Muscle of leg (tissue), 16 donors: ENCODE measurements at places on chromosomes 2 and 18. TPM values are rescaled to one million over a fixed set of nuclear protein-coding genes. Genes with fewer than 3 reads are reported as not detected.

GRCh38 chr2:197235711-197236110, 74.9 kb downstream of the ANKRD44 start:
- DNase-seq = no peak

DNA sequence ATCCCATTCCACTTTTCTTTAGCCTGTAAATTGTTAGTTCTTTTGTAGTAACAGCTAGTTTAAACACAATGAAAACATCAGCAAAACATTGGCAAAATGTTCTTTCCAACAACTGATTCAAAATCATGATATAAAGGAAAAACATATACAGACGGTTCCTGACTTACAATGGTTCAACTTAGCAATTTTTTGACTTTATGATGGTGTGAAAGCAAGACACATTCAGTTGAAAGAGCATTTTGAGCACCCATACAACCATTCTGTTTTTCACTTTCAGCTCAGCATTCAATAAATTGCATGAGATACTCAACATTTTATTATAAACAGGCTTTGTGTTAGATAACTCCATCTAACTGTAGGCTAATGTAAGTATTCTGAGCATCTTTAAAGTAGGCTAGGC, 185.1 kb downstream of the NOL4 start:
- DNase-seq = no peak

GRCh38 chr2:205685314-205686055, 3.2 kb downstream of the NRP2 start:
- peak; percentile 57 for DNase-seq

GRCh38 chr2:43178602-43179542, 47.5 kb downstream of the ZFP36L2 start:
- DNase-seq = peak; percentile 88

DNA sequence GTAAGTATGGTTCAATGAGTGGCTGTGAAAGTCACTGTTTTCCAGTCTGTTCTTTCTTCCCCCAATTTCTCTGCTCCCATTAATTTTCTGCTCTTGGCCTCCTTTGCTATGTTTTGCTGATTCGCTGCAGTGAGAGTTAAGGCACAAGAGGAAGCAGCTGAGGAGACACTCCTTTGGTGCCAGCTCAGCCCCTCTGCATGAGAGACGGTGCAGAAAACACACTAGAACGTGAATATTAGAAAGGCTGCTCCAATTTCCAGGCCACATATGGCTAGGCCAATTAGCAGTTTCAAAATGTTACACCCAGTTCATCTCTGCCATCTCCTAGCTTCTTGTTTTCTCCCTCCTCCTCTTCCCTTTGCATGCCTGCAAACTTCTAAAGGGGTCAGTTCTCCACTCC, 38.9 kb downstream of the AKAIN1 start:
- DNase-seq = no peak

Gene HOXD3
- 3.1 TPM for total RNA-seq

DNA sequence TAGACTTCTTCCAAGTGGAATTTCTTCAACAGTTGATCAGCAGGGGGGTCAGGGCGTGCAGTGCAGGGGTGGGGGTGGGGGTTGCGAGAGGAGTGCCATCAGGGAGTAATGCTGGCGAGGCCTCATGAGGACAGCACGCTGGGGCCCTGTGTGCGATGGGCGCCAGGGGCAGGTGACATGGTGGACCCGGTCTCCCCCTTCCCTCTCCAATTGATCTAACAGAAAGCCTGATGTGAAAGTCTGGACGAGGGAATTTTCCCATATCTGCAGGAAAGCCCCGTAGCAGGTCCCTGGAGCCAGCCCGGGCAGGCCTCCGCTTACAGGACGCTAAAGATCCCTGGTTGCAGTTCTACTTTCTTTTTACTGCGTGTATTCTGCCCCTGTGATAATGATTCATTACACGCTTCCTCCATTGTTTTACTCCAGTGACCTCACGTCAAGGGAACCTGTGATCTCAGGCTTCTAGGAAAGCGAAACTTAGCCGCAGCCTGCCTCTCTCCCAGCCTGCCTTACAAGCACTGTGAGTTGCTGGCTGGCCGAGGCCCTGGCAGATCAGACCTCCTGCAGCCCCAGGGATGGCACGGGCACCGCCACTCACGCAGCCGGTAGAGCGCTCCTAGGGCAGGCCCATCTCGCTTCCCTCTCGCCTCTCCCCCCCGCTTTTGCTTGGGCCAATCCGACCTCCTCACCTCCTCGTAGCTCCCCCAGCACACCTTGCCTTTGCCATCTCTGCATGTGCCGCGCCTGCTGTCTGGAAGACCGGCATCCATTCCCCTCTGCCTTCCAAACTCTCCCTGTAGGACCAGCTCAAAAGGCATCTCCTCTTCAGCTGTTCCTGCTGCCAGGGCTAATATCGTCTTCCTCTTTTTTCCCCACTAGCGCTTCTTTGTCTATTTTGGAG, 19.2 kb downstream of the NEURL3 start:
- DNase-seq = peak; percentile 83

- DNase-seq = no peak
These were observed 534.6 kb downstream of the MBD2 start for GRCh38 chr18:53689886-53690285.

DNA sequence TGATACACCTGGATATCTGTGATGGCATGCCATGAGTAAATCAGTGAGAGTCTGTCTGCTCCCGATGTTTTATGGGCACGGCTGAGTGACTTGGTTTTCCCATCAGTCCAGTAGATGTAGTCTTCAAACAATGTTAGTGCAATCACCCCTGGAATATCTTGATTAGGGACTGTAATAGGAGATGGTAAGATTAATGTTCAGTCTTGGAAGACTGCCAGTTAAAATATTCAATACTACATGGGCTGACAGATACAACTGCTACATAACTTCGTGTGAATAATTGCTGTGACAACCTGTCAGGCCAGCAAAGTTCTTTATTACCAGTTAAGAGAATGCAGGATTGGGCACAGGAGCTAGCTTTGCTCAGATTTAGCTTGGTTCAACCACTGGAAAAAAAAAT, 1673.3 kb downstream of the LRP1B start:
- peak; percentile 5 for DNase-seq

Gene AFF3
- total RNA-seq = 7.2 TPM

DNA sequence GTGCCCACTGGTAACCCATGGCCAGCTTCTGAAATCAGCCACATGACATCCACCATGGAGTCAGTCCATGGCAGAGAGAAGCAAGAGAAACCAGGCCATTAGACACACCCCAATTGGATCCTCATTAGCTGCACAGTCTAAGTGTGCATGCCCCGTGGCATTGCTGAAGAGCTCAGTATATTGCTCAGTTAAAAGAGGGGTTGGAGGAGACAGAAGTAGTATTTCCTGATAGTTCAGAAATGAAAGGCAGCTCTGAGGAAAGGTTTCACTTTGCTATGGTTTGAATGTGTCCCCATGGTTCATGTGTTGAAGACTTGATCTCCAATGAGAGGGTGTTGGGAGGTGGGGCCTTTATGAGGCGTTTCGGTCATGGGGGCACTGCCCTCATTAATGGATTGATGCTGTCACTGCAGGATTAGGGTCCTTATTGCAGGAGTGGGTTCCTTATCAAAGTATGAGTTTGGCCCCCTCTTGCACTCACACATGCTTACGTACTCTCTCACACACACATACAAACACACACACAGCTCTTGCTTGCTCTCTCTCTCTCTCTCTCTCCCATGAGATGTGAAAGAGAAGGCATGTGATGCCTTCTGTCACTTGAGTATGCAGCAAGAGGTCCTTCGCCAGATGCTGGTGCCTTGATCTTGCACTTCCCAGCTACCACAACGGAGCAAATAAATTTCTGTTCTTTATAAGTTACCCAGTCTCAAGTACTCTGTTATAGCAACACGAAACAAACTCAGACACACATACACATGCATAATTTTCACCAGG, 58.0 kb downstream of the TMEM163 start:
- no peak for DNase-seq

Gene SAG
- total RNA-seq = 0.18 TPM

DNA sequence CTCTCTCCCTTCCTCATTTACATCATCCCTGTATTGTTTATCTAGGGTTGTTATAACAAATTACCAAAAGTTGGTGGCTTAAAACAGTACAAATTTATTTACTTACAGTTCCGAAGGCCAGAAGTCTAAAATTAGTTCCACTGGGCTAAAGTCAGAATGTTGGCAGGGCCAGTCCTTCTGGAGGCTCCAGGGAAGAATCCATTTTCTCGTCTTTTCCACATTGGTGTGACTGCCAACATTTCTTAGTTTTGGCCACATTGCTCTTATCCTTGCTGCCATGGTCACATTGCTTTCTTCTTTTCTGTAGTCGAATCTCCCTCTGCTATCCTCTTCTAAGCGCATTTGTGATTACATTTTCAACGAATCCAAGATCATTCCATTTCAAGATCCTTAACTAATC, 34.7 kb downstream of the ICOS start:
- DNase-seq = peak; percentile 85

Gene BCL2
- total RNA-seq = 19.8 TPM

DNA sequence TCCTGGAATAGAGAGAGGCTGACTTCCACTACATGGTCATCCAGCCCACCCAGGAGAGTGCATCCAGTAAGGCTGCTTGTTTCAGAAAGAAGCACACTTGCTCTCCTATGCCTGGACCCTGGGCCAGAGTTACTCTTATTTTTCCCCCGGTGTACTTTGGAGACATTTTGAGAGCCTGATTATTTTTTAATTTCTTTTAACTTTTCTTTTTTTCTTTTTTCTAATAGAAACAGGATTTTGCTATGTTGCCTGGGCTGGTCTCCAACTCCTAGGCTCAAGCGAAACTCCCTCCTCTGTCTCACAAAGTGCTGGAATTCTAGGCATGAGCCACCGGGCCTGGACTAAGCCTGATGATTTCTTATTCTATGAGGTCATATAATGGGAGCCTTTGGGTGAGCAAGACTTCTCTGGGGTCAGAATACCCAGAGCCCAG, 62.2 kb downstream of the RPL37A start:
- peak; percentile 93 for DNase-seq

- peak; percentile 76 for DNase-seq
These were observed 89.2 kb downstream of the NFATC1 start for GRCh38 chr18:79484661-79485621.

Gene RAB12
- 41.9 TPM for total RNA-seq

- no peak for DNase-seq
These were observed 3.2 kb upstream of the HOXD12 start for GRCh38 chr2:176096243-176096985.

GRCh38 chr2:231297108-231297908, 98.2 kb upstream of the B3GNT7 start:
- peak; percentile 47 for DNase-seq

DNA sequence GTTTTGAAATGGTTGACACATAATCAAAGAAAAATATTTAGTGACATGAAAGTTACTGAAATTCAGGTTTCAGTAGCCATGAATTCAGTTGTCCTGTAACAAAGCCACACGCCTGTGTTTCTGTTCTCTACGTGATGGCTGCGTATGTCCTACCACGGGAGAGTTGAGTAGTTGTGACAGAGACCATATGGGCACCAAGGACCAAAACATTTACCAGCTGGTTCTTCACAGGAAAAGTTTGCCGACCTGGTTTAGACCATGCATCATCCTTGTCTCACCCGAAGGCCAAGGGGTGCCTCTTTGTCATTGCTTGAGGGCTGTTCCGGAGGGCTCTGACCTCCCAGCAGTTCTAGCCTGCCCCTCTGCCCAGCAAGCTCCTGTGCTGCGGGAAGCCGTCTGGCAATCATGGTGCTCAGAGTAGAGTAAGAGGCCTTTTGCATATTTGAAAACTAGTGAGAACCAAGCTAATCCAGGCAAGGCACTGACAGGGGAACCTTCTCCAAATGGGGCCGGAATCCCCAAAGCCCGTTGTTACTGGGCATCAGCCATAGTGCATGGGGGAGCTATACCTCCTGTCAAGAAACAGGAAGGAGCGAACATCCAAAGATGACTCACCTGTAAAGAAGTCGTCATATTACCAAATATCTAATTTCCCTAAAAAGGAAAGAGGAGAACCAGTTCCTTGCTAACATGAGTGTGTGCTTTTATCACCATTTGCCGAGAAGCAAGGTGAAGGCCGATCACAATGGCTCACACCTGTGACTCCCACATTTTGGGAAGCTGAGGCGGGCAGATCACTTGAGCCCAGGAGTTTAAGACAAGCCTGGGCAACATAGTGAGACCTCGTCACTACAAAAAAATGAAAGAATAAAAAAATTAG, 92.6 kb upstream of the RAB12 start:
- no peak for DNase-seq

DNA sequence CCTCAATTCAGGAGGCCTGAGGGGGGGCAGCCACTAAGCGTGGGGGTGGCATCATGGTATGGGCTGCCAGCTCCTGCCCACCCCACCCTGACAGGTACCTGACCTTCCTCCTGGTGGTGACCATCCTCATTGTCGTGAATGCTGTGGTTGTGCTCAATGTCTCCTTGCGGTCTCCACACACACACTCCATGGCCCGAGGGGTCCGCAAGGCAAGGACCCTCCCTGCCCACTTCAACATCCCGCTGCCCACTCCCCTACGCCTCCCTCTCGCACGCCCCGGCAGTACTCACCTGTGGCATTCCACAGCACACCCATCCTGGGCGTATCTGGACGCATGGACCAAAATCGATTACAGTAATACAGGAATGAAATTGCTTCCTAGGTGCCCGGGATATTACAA, 4.0 kb downstream of the CHRNG start:
- DNase-seq = no peak

Gene SFTPB
- total RNA-seq = not detected

GRCh38 chr2:100821255-100821910, 1.4 kb downstream of the NPAS2 start:
- peak; percentile 30 for DNase-seq

DNA sequence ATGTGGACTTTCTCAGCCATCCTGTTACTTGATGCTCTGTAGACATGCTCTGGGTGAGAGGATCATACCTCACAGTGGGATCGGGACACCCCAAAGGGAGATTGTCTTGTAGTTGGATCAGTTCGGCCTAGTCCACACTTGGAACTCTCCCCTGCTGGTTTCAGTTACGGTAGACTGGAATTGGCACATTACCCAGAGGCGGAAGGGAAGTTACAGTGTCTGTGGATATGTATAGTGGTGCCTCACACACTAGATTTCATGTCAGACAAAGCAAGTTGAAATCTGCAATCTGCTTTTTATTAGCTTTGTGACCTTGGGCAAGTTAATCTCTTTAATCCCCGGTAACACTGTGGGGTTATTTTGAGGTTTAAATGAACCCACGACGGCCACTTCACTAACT, 16.2 kb upstream of the CTAGE1 start:
- DNase-seq = peak; percentile 19

- peak; percentile 82 for DNase-seq
These were observed 4.5 kb upstream of the MYO5B start for GRCh38 chr18:50199346-50199855.

DNA sequence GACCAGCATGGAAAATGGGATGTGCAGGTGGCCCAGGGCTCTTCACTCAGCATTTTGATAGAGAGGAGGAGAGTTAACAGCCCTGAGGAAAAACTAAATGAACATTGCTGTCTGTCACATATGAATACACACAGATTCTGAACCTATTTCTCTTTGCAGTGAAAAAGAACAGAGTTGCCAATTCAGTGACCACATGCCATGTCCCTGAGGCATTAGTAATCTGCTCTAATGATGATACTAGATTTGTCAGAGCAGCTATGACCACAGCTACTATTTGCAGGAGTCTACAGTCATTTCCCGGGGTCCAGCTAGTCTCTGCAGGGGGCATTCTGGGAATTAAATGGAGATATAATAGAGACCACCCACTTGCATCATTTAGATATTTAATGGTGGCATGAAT, 267.6 kb downstream of the TMX3 start:
- DNase-seq = no peak

- DNase-seq = peak; percentile 57
These were observed 862 bp upstream of the TMEM177 start for GRCh38 chr2:119678021-119678656.

Gene CIDEA
- total RNA-seq = not detected

Gene LNPK
- total RNA-seq = 40.6 TPM
